Activated CD8-positive, alpha-beta memory T cell treated with anti-CD3 and anti-CD28 coated beads, Interleukin-2, amount 50 U/mL, for 4 hours (primary cell): ENCODE measurements at places on chromosomes 7 and 10.

DNA sequence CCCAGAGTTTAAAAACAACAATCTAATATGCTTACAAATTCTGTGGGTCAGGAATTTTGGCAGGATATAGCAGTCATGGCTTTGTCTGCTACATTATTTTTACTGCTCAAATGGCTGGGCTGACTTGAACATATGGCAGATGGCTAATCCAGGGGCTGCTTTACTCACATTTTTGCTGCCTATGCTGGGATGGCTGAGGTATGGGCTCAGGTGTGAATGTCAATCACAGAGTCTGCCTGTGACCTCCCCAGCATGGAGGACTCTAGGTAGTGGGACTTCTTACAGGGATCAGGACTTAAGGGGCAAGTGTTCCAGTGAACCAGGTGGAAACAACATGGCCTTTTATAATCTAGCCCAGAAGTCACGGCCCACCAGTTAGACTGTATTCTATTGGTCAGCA lies 4.4 kb upstream of the FKBP9 start:
- DNase-seq: no peak

GRCh38 chr7:138602451-138602850 lies 98.7 kb downstream of the SVOPL start:
- DNase-seq: no peak

GRCh38 chr7:130275826-130276297 lies 9.2 kb downstream of the CPA2 start:
- DNase-seq: no peak

DNA sequence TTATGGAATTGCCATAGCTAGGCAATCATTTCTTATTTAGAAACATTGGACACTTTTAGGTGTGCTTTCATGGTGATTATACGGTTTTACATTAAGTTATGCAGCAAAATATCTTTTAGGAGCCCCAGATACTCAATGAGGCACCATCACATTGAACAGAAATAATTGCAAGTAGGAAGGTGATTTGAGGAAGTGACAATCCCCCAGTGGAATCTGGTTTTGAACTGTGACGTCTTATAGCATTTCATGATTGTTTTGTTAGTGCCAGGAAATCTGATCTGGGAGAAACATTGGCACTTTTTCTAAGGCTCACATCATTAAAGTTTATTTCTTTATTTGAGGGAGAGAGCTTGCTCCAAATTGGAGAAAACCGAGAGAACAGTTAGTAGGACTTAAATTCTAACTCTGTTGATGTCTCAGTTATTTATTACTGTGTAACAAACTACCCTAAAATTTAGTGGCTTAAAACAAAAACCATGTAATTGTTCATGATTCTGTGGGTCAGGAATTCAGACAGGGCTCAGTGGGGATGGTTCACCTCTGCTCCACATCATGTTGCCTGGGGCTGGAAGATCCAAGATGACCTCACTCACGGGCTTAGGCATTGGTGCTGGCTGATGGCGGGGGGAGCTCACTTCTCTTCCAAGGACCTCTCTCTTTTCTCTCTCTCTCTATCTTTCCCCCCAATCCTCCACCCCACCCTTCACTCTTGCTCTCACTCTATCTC lies 78.2 kb upstream of the STEAP1B start:
- DNase-seq: no peak

- no peak for DNase-seq
Observed at GRCh38 chr7:51300762-51301674, 15.6 kb downstream of the COBL start.

DNA sequence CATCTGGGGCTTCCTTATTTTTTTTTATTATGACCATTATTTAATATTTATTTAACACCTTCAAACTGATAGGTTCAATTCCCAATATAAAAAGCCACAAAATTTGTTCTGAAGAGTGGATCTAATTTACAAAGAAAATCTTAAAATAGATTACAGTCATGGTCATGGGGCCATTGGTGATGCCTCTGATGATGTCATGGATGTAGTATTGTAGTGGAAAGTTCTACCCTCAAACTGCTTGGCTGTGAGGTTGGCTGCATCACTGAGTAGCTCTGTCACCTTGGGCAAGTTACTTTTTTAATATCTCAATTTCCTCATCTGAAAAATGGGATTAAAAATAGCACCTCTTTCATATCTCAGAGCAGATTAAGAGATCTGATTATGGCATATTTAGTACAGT lies 128.5 kb downstream of the DKK1 start:
- DNase-seq: no peak

DNA sequence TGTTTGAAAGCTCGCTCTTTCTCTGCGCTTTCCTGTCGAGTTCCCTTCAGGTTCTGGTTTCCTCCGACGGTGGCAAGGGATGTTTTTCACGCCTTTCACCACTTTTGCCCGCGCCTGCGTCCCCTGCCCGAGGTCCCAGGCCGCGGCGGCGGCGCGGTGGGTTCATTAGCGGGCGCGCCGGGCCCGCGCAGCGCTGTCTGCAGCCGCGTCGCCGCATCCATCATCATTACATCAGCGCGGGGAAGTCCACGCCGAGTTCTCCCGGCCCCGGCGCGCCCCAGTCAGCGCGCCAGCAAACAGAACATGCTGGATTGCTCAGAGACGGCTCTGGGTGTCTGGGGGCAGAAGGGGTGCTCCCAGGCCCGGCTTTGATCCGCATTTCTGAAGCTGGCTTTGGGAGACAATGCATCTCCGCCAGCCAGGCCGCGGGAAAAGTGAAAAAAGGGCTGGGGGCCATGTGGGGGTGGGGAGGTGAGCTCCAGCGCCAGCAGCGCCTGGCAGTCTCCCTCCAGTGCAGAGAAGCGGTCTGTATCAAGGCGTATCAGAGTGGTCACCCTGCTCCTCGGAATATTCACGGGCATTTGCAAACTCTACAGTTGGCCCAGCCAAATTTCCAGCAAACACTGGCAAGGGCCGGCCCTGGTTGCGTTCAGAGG lies 8.9 kb downstream of the GLI3 start:
- no peak for DNase-seq

DNA sequence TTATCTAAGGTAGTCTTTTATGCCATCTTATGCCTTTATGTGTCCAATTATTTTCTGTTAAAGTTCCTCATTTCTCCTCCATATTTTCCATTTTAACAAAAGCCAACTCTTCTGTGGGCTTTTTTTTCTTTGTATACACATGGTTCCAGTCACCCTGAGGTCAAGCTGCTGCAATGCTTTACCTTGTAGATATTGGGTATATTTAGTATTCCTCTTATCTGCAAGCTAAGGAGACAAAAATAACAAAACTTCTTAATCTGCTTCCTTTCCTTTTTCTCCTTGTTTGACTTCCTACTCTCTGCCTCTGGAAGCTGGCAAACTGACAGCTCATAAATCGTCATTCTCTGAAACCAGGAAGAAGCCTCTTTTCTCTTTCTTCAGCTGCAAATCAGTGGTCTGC lies 885.0 kb upstream of the LRRN3 start:
- DNase-seq: no peak

DNA sequence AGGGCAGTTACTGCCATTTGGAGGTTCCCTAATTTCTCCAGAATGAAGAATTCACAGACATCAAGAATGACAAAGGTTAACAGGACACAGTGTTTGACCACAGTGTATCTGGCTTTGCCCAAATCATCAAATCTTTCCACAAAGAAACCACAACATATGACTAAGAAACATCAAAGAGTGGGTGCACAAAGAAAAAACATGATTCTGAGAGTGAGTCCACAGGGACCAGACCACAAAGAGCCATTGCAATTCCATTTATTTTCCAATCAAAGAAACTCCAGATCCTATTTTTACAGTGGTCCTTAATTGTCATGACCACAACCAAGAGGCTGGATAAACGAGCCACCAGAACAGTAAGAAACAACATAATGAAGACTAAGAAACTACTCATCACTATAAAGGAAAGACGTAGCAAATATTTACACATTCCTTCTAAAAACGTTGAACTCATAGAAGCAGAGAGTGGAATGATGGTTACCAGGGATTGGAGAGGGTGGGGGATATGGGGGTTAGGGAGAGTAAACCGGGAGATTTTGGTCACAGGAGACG lies 286.5 kb downstream of the DOCK4 start:
- no peak for DNase-seq

DNA sequence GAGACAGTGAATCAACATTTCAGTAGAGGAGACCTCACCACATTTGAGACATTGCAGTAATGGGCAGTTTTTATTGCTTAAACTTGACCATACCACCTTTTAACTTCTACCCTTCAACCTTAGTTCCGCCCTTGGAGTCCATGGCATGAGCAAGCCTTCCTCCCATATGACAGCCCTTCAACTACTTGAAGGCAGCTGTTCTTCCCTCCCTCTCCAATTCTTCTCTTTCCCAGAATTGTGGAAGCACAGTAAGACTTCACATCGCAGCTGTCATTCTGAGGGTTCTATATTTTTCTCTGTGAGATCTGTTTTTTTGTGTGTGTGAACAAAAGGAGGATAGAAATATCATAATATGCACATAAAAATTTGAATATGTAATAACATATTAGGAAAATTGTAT lies 2.2 kb upstream of the TSPAN12 start:
- no peak for DNase-seq

- DNase-seq: no peak
Observed at GRCh38 chr7:22969010-22969431, 44.9 kb downstream of the HYCC1 start.

GRCh38 chr7:52269669-52270068 lies 765.8 kb upstream of the POM121L12 start:
- DNase-seq: no peak

DNA sequence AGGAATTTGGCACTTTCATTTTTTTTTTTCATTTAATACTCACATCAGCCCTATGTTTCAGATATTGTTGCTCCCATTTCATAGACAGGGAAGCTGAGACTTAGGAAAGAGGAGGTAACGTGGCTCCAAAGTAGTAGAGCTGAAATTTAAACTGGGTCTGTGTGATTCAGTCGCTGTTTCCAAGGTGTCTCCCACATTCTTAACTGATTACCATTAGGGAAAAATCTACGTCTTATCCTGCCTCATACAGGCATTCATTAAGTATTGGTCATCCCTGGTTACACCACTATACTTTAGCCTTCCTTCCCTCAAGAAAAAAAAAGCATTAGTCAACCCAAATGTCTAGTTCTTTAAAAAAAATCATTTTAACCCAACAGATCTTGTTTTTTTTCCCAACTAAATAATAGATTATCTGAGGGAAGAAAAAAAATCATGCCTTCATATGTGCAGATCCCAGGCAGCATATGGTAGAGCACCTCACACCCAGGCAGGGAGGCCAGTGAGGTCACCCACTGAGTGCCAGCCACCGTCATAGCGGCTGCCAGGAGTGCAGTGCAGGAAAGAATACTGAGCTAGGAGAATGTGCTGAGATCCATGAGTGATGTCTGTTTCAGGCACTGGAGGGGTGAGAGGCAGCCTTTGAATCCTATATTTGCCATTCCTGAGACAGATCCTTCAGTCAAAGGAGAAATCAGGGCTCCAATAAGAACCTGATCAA lies 59.0 kb upstream of the SORCS3 start:
- no peak for DNase-seq

- DNase-seq: no peak
Observed at GRCh38 chr7:74033372-74034311, 5.7 kb downstream of the ELN start.

DNA sequence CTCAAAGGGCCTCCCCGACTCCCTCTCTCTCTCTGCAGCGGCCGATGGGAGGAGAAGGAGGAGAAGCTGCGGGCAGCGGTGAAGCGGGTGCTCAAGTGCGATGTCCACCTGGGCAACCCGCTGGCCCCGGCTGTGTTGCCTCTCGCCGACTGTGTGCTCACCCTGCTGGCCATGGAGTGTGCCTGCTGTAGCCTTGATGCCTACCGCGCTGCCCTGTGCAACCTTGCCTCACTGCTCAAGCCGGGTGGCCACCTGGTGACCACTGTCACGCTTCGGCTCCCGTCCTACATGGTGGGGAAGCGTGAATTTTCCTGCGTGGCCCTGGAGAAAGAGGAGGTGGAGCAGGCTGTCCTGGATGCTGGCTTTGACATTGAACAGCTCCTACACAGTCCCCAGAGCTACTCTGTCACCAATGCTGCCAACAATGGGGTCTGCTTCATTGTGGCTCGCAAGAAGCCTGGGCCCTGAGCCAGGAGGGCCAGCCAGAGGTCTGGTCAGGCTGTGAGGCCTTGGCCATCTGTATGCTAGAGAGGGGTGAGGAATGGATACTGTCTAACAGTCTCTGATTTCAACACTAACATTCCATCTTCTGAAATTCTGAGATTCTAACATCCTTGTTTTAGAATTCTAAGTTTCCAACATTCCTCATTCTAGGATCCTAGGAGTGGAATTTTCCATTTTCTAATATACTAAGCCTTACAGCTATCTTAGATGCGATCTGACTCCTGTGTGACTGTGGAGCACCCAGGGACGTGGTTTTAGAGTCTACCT lies 3.6 kb downstream of the INMT start:
- no peak for DNase-seq

- no peak for DNase-seq
Observed at GRCh38 chr7:155764438-155764793, 47.8 kb downstream of the SHH start.

GRCh38 chr7:78873117-78873516 lies 580.4 kb downstream of the MAGI2 start:
- DNase-seq: no peak

- DNase-seq: no peak
Observed at GRCh38 chr10:126661356-126661755, 9.1 kb downstream of the C10orf90 start.

DNA sequence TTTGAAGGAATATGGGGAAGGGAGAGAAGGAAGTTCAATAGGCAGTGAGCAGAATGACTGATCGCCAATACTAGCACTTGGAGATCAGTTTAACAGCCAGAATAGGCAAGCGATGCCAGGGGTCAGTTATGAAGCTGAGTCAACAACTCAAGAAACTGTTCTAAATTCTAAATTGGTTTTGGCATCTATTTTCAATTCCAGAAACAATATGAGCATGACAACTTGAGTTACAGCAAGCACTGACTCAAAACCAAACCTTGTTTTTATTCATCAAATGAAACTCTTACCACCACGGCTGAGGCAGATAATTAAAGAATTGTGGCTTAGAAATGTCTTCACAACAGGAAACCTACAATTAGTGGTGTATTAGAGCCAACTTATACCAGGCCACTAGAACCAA lies 180.5 kb upstream of the ASAH2 start:
- no peak for DNase-seq

DNA sequence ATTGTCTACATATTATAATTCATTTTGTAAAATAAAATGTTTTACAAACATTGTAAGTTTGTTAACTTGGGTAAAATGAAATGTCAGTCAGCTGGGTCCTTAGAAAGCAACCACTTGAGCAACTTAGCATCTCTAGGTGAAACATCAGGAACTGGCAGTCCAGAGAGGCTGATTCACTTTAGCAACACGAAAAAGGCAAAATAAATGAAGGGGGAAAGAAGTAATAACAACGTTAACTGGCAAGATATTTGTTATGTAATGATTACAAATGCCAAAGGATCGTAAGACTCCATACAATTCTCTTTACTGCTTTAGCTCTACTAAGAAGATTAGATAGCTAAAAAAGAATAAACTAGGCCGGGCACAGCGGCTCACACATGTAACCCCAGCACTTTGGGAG lies 5.0 kb downstream of the PDZD8 start:
- DNase-seq: no peak

GRCh38 chr7:92404170-92404614 lies 43.1 kb upstream of the GATAD1 start:
- DNase-seq: peak; percentile 49
